Esophagus mucosa (tissue), 1 donor: ENCODE measurements at places on chromosomes 6 and 20.

GRCh38 chr6:112005013-112005371 lies 48.9 kb upstream of the CCN6 start:
- no peak for ATAC-seq

GRCh38 chr6:73702444-73702843 lies 6.4 kb downstream of the CD109 start:
- ATAC-seq, result peak; percentile 46

GRCh38 chr20:57563522-57563921 lies 2.6 kb downstream of the PCK1 start:
- no peak for ATAC-seq

DNA sequence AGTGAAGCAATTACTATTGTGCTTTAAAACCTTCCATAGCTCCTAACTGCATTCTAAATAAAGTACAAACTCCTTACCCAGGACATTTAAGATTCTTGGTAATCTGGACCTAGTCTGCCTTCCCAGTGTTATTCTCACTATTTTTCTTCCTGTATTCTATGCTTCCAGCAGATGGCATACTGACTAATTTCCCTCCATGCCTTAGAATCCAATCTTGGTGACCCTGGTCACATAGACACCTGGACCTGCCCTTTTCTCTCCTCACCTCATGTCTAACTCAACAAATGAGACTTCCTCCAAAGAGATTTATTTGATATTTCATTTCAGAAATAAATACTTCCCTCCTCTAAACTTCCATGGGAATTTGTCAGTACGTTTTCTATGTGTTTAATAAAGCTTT lies 25.8 kb downstream of the ROS1 start:
- ATAC-seq, result no peak

DNA sequence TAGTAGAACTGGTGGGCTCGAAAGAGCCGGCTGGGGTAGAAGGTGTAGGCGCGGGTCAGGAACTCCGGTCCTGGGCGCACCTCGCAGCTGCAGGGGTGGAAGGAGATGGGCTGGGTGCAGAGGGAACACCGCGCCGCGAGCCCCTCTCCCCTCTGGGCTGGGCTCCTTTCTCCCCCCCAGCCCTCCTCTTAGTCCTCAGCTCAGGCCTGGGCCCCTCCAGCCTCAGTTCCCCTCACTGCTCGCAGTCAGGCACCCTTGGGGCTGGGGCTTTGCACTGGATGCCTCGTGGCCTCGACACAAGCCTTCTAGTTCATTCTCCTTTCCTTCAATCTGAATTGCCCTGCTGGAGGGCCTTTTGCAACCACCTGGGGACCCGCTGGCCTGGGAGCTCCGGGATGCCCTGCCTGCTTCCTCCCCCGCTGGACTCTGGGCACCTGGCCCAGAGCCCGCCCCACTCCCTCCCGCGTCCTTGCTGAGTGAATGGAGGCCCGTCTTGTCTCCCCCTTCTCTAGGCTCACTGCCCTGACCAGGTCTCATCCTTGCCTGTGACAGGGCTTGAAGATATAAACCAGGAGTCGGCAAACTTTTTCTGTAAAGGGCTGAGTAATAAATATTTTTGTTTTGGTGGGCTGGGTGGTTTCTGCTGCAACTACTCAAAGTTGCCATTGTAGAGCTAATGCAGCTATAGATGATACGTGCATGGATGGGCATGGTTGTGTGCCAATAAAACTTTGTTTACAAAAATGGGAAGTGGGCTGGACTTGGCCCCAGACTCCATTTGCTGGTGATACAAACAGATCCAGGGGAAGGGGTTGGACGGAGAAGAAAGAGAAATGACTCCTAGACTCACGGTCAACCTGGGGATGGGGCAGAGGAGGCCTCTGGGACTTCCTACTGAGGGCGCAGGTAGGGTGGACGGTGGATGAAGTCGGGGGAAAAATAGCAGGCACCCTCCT lies 47.3 kb downstream of the APCDD1L start:
- no peak for ATAC-seq

DNA sequence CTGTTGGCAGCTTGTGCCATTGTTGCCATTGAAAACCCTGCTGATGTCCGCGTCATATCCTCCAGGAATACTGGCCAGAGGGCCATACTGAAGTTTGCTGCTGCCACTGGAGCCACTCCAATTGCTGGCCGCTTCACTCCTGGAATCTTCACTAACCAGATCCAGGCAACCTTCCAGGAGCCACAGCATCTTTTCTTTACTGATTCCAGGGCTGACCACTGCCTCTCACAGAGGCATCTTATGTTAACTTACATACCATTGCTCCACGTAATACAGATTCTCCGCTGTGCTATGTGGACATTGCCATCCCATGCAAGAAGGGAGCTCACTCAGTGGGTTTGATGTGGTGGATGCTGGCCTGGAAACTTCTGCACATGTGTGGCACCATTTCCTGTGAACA lies 221.8 kb upstream of the FAM83B start:
- no peak for ATAC-seq

DNA sequence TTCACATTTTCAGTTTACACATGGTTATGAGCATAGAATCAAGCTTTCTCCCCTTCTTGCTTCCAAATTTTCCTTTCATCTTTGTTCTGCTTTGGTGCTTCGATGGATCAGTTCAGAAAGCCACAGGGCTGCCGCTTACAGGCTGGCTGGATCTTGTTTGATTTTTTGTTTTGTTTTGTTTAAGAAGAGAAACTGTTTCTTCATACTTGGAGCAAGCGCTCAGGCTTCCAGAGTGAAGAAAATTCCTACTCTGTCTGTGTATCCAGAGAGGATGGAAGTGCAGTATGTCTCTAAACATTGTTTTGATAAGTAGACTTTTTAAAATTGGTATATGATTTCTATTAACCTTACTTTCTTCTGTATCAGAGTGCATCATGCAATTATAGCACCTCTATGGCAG lies 66.9 kb downstream of the ARID1B start:
- no peak for ATAC-seq

- ATAC-seq, result no peak
Observed at GRCh38 chr6:13146442-13146841, 181.9 kb downstream of the TBC1D7 start.

DNA sequence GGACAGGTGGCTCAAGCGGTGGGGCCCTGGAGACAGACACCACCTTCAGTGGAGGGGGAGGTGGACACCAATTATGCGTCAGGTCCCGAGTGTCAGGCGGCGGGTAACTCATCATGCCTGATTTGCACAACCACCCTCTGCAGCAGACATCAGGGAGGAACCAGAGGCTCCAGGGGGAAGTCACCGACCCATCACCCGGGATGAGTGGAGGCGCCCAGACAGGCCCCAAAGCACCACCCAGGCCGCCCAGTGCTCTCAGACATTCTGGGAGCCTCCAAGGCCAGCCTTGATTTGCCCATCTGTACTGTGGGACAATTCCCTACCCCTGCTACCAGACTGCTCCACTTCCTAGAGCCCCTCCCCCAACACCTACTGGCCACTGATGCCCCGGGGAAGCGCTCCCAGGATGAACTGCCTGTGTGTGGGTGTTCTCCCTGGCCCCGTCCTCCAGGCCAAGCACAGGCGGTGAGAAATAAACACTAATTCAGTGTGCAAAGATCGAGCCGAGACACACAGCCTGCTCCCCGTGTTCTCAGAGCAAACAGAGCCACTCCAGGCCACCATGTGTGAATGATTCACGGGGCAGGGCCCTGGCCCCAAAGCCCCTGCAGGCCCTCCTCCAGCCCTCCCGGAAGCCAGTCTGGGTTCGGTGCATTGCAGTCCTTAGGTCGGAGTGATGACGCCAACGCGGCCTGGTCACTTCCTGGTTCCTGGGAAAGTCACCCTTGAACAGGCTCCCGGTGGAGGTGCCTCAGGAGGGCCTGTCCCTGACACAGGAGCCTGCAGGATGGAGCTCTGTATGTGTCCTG lies 107.2 kb downstream of the ASXL1 start:
- ATAC-seq, result peak; percentile 43

GRCh38 chr6:134854366-134854765 lies 95.5 kb downstream of the ALDH8A1 start:
- no peak for ATAC-seq

DNA sequence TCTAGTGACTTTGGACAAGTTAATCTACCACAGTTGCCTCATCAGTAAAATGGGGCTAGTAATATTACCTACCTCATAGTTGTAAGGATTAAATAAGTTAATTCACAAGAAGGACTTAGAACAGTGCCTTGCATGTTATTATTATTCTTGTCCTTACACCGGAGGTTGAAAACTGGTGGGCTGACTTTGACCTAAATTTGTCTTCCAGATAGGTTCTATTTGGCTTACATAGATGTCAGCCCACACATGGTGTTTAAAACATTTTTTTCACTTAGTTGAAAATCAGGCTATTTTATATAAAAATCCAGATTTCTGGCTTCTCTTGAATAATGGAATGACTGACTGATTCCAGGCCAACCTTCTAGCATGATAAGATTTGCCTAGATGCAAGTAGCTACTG lies 3.2 kb downstream of the SYS1 start:
- no peak for ATAC-seq

GRCh38 chr20:36726168-36726567 lies 19.7 kb downstream of the NDRG3 start:
- ATAC-seq, result no peak

- ATAC-seq, result no peak
Observed at GRCh38 chr6:72084992-72085569, 198.7 kb downstream of the RIMS1 start.
